ENCODE measurements at places on chromosomes 16 and 17.
A peak's percentile ranks its signal among the peaks of the same experiment; 100 is the strongest.

DNA sequence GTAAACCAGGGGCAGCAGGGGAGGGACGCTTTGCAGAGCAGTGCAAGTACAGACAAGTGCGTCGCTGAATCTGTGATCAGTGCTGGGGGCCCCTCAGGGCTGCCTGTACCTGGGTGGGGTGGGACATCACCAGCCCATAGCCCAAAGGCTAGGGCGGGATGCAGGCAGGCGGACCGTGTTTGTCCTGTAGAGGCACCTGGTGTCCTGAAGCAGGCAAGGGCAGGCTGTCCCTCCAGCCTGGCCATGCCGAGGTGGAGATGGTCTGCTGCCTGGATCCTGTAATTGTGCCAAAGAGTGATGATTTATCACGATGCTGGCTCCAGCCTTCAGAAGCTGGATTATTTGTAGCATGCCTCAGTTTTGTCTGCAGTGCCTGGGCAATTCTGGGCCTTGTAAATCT, 137.9 kb upstream of the GSE1 start:
- no peak for DNase-seq

- DNase-seq: no peak
Observed at GRCh38 chr16:81460075-81460474, 15.5 kb downstream of the CMIP start.

DNA sequence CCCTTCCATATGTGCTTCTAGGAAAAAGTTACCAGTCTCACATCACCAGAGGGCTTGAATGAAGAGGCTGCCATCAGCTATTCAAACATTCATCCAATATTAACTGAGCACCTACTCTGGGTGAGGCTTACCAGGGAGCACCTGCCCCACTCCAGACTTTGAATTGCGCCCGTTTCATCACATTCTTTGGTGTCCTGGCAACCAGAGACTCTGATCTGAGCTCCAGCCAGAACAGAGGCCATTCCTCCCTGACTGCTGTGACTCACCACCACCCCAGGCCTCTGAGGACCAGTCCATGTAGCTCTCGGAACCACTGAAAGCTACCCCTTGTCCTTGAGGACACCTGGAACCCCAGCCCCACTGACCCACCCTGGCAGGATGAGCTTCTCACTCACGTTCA, at the start of gene C16orf96:
Gene C16orf96 (plus strand): TSS at position 229 of the 400 bp plus-strand sequence. CDS start 150 bp downstream, at position 379.
- DNase-seq: no peak

DNA sequence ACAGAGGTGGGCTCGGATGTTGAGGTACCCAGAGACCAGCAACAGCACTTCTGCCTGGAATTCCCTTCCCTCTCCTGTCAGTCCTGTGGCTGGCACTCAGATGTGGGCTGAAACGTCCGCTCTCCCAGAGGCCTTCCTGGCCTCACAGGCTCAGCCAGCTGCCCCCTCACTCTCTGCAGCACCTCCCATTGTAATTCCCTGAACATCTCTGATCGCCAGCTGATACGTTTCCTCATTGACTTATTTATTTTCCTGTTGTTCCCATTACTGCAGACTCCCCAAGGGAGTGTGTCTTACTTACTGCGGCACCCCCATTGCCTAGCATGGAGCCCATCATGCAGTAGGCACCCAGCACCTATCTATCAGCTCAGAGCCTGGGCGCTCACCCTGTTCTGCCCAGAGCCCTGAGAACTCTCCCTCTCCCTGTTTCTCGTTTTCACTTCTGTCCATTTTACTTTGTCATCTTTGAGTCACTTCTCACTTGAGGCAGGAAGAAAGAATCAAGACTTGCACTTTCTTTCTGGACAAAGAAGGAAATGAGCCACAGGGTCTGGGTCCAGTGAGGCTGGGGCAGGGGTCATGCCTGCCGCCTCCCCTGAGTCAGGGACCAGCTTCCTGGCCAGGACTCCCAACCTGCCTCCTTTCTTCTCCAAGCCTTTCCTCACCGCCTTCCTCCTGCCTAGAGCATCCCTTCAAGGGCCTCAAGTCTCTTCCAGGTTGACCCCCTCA, 10.2 kb downstream of the CDH5 start:
- DNase-seq: no peak

- DNase-seq: no peak
Observed at GRCh38 chr16:58411736-58412614, 19.7 kb downstream of the GINS3 start.

- DNase-seq: no peak
Observed at GRCh38 chr16:87824016-87824990, 45.0 kb downstream of the SLC7A5 start.

DNA sequence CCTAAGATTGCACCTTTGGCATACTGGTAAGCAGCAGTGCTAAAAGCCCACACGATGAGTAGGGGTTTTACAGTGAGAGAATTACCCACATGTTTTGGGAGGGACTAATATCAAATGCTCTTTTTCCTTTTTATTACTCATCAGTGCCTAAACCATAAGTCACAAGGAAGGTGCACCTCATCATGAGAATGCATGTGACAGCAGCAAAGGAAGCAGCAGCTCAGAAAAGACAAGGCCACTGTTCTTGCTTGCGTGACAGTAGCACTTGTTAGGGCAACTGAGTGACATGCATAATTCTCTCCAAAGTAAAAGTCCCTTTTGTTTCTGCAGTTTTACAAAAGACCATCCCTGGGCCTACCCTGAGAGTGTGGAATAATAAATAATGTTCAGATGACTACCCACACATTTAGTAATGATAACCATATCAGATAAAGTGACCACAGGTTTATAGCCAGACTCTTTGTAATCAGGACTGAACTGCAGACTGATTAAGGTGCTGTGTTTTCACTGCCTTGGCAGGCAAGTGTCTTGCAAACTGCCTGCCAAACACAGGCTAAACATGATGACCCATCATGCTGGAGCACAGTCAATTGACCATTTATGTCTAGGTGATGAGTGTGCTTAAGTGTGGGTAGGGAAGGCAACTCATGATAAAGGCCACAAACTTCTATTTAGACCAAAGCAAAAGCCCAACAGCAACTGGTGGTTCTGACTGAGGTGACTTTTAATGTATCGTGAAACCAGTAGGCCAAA, 1751.4 kb downstream of the TP53TG3F start:
- no peak for DNase-seq

GRCh38 chr17:42989726-42990652, 8.2 kb upstream of the RPL27 start:
- no peak for DNase-seq

GRCh38 chr16:75810342-75810741, 84.1 kb upstream of the CPHXL start:
- DNase-seq: no peak

GRCh38 chr16:17989255-17989654, 347.3 kb downstream of the NPIPA8 start:
- DNase-seq: no peak

GRCh38 chr16:11719171-11719570, 23.5 kb downstream of the TXNDC11 start:
- DNase-seq: no peak

DNA sequence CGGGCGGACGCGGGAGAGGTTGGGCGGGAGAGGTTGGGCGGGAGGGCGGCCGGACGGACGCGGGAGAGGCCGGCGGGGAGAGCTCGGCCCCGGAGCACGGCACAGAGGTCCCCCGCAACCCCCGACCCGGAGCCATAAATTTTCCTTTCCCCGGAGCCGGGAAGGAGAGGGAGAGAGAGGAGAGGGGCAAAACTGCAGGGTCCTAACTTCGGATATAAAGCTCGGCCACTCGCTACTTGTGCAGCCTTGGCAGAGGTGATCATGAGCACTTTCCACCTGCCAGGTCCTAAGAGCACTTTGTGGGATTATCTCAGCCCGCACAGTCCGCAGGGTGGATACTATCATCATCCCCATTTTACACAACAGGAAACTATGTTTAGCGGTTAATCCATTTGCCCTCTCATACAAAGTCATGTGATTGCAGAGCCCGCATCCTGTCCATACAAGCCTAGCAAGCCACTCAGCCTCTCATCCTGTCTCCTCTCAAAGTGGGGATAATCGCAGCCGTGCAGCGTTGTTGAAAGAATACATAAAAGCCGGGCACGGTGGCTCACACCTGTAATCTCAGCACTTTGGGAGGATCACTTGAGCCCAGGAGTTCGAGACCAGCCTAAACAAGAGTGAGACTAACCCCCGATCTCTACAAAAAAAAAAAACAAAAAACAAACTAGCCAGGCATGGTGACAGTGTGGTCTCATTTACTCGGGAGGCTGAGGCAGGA, 780 bp upstream of the DCAKD start:
- peak; percentile 9 for DNase-seq

DNA sequence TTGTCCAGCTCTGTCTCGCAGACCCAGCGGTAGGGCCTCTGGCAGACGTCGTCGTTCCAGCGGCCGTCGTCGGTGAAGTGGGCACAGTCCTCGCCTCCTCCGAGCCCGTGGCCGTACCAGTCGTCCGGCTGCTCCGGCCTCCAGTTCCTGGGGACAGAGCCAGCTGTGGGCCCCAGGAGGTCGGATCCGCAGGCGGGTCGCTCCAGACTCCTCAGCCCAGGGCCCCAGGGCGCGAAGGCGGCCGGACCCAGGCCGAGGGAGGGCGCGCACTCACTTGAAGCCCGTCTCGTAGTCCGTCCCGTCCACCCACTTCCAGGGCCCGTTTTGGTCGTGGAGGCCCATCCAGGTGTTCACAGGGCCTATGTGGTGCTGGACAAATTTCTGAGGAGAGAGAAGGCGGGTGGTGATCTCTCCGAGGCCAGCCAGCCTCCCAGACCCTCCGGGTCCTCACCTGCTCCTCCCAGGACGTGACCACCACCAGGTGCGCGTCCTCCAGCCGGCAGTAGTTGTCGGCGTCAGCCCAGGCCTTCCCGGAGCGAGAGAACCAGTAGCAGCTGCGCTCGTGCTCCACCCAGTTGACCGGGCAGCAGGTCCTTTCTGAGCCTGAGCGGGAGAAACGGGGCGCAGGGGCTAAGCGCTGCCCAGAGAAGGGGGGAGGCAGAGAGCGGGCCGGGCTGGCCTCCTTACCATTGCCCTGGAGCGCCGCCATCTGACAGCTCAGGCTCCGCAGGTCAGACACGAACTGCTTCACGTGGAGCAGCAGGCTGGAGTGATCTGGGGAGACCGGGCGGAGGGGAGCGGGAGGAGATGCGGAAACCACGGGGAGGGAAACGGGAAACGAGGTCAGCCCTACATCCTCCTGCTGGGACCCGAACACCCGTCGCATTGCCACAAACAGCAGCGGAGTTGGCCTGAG, 5.2 kb downstream of the ASGR1 start:
- no peak for DNase-seq

GRCh38 chr17:71110326-71110725, 941.0 kb downstream of the KCNJ2 start:
- DNase-seq: no peak

DNA sequence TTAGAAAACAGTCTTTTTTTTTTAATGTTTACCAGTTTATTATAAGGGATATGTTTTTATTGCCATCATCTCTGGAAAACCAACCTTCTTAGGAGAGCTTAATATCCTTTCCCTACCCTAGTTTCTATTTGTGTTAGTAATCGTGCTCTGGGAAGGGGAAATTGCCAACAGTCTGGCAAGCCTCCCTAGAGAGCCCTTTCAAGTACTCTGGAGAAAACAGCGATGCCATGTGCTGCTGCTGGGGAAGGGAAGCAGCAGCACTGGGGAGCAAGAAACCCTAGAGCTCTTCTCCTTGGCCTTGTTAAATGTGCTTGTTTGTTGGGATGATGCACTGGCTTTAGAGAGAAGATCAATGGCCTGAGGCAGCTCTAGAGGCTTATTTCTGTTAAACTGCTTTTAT, 10.3 kb downstream of the RETREG3 start:
- no peak for DNase-seq

DNA sequence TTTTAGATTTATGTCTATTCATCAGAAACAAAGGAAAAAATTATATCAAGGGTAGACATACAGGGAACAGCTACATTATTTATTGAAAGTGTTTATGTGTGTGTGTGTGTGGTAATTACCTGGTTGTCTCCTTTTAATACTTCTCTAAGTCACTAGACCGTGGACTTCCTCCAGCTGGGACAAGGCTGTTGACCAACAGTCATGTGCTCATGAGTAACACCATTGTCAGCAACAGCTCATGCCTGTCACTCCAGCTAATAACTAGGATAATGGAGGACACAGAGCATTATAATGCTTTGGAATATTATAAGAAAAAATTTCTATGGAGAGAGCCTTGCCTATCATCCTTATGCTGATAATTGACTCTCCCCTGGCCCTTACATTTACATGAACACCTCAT, 125.3 kb upstream of the SALL1 start:
- no peak for DNase-seq

Data from activated T-helper 1 cell treated with anti-CD3 and anti-CD28 coated beads, Interleukin-2, amount 50 U/mL, for 16 hours (primary cell).